ENCODE measurements at places on chromosomes 13 and 19.
A peak's percentile ranks its signal among the peaks of the same experiment; 100 is the strongest.

GRCh38 chr19:42155796-42156195, 23.6 kb upstream of the POU2F2 start:
- DNase-seq = no peak

DNA sequence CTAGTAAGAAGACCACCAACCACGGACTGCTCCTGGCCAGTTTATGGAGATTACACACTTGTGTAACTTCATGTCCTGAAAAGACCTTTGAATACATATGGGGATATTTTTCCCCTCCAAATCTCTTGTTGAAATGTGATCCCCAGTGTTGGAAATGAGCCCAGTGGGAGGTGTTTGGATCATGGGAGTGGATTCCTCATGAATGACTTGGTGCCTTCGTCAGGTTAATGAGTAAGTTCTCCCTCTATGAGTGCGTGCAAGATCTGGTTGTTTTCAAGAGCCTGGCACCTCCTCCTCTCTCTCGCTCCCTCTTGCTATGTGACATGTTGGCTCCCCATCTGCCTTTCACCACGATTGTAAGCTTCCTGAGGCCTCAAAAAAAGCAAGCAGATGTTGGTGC, 769.0 kb upstream of the SLITRK1 start:
- DNase-seq = no peak

DNA sequence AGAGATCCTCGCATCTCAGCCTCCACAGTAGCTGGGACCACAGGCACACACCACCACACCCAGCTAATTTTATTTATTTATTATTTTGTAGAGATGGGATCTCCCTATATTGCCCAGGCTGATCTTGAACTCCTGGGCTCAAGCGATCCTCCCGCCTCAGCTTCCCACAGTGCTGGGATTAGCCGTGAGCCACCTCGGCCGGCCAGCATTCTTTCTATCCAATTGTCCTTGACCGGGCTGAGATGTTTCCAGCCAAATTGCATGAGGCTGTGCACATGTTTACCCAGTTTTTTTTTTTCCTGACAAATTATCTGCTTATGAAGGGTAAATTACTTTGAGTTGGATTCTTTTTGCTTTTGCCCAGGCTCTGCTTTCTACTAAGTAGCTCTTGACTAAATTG, 28.2 kb downstream of the UNC13A start:
- DNase-seq = no peak

- DNase-seq = no peak
Measured at GRCh38 chr13:63381078-63381859, 1965.6 kb upstream of the PCDH20 start.

DNA sequence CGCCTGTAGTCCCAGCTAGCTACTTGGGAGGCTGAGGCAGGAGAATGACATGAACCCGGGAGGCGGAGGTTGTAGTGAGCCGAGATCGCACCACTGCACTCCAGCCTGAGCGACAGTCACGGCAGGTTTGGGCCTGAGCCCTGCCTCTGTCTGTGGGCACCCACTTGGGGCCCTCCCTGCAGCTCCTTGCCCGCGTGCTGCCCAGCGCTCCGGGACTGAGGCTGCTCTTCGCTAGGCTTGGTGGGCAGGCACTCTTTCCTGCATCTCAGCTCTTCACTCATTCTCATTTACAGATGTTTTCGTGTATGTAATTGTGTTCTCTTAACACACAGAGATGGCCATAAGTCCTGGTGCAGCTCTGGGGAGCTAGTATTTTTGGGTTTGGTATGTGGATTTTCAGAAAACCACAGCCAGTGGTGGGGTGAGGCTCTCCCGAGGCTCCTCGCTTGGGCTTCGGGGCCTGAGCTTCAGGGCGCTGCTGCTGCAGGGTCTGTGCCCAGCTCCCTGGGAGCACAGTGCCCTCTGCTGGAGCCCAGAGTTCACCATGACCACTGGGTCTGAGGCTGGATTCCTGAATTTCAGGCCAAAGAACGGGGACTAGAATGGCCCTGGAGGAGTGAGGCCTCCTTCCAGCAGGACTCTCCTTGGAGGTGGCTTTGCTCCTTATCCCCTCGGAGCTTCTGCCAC, 15.2 kb downstream of the UPF1 start:
- no peak for DNase-seq

GRCh38 chr13:99955107-99955746, 16.3 kb downstream of the ZIC5 start:
- no peak for DNase-seq

DNA sequence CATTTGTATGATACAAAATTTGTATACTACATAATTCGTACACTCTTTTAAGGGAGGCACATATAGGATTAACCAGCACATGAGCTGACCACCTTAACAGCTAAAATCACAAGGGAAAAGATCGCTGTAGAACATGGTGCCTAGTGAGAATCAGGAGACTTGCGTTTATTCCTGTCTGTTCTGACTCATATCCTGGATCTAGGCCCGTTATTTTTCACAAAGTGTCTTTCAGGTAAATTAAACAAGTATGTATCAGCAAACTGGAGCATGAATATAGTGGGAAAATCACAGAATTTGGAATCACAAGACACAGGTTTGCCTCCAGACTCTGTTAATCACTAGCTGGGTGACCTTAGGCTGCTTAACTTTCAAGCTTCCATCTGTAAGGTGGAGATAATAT, 47.5 kb upstream of the ESD start:
- no peak for DNase-seq

DNA sequence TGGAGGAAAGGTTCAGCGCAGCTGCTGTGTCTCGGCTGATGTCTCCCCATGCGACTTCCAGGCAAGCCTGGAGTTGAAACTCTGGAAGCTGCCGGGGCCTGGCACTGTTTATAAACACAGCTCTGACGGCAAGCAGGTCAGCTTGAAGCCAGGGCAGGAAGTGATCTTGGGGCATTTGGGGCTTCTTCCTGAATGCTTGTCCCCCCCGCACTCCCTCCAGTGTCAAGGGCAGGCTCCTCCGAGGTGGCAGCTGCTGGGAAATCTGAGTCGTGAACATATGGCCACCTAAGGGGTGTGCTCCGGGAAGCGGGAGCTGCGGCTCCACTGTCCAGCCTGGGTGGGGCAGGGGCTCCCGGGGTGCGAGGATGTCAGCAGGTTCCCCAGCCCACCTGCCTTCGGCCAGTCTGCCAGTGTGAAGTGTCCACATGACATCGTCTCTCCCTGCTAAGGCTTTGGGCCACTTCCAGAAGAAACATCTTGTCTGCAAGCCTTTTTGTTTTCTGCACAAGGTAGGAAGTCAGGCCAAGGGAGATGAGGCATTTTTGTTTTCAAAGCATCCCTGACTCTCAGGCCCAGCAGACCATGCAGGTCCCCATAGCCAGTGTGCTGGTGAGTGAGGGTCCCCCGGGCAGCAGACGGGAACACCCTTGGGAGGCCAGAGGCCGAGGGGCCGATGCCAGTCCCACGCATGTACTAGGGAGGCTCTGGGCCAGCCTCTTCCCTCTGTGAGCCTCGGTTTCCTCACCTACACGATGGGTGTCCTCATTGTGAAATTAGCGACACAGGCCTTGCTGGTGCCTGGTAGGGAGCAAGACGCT, 2.7 kb downstream of the PIAS4 start:
- no peak for DNase-seq

DNA sequence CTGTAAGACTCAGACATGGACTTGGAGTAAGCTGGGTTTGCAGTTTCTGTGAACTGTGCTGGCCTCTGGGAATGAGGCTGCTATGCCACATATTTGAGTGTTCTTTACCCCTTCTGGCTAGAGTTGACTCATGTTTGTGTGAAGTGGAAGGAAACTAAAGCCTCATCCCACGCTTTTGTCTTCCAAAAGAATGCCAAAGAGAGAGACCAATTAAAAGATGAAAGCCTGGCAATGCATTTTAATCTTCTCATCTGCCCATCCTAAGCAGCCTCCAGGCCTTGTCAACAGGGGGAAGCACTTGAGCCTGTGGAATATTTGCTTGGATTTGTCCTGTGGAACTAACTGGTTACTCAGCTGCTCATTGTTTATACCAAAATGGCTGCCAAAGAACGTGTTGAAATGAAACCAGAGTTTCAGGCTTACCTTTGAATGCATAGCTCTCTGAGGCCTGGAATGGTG, 49.1 kb downstream of the LMO7 start:
- DNase-seq = no peak

DNA sequence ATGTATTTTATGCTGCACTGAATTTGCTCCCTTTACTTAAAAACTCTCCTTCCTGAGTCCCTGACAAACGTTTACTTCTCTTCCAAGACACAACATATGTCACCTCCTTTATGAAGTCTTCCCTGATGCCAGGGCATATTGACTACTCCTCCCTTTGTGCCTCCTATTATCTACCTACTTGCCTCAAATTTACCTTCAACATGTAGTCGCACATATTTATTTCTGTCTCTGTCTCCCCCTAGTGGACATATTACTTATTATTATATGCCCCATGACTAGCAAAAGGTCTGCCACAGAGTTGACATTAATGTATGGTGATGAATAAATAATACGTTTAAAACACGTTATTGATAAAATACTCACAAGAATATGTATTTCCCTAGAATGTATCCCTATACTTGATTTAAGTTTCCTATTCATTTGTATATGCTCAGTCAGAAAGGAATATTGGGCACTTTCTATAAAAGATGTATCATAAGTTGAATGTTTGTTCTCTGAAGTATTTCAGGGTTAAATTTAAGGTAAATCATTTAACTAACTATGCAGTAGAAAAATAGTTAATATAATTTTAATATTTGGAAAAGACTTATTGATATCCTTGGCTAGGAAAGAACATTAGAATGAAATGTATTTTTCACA, 250.3 kb upstream of the ATXN8OS start:
- DNase-seq = no peak

GRCh38 chr19:5987077-5987818, 9.3 kb upstream of the RANBP3 start:
- DNase-seq = peak; percentile 46

DNA sequence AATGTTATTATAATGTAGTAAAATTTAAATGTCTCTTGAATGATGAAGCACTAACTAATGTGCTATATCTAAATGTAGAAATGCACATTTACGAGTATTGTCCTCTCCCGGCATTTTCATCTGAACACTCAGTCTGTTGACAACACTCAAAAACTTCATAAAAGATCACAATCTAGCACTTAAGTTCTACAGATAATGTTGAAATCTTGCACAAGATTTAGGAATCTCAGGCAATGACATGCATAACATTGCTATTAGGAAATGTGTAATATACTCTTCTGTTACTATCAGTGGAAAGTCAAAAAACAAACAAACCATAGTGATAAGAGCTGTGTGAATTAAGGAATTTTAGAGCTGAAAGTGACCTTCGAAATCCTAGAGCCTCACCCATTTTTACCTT, 37.5 kb upstream of the XPO4 start:
- DNase-seq = no peak

GRCh38 chr13:78758549-78758948, 99.6 kb upstream of the OBI1 start:
- DNase-seq = no peak

GRCh38 chr13:32042551-32042950, 11.0 kb downstream of the FRY start:
- DNase-seq = no peak

GRCh38 chr13:70720386-70720785, 612.1 kb upstream of the KLHL1 start:
- no peak for DNase-seq

- DNase-seq = no peak
Measured at GRCh38 chr13:70051531-70051930, 56.1 kb upstream of the ATXN8OS start.

- DNase-seq = no peak
Measured at GRCh38 chr19:18208098-18208951, 4.5 kb upstream of the RAB3A start.

DNA sequence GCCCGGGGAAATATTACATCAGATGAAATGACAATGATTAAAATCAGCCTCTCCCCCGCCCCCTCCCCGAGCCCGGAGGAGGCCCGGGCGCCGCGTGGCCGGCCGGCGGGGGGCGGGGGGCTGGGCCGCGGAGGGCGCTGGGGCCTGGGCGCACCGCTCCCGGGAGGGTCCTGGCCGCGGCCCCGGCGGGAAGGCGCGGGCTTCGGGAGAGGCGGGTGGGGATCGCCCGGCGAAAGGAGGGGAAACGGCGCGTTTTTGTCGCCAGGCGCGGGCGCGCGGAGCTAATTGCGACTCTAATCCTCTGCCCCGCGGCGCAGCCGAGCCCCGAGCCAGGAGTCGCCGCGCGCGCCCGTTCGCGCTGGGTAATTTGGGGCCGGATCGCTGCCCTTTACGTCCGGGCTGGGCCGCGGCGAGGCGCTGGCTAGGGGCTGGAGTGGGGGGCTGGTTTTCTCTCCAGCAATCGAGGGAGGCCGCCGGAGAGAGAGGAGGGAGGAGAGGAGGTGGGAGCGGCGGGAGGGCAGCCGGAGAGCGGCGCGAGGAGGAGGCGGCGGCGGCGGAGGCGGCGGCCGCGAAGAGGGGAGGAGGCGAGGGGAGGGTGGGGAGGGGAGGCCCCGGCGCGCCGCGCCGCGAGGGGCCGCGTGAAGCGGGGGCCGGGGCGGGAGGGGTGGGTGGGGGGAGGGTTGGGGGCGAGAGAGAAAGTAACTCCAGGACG, at the start of gene KCTD15:
Gene KCTD15 (plus strand): TSS at position 707 of the 712 bp plus-strand sequence. CDS start 3,585 bp downstream, outside the sequence.
- DNase-seq = no peak

DNA sequence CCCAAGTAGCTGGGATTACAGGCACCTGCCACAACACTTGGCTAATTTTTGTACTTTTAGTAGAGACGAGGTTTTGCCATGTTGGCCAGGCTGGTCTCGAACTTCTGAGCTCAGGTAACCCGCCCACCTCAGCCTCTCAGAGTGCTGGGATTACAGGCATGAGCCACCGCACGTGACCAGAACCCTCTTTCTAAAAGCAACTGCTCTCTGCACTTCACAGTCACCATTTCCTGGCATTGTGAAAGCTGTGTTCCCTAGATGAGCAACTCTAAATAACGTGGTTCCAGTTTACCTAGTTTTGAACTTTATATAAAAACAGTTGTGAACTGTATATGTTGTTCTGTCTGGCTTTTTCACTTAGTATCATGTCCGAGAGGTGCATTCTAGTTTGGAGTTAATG, 152.9 kb downstream of the SIPA1L3 start:
- DNase-seq = no peak

DNA sequence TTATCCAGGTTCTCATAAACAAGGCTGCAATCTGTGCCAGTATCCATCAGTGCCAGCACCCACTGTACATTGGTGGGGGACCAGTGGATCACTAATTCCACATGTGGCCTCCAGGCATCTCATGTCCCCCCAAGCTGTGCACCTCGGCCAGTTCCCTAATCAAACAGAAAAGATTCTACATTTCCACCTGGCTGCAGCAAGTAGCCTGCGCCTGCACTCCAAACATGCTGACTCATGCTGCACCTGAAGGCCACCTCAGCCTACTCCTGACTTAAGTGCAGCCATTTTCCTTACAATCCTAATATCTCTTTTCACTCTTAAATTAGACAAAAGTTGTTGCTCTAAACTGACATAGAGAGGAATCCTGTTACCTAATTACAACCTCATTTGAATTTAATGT, 729.4 kb upstream of the MIR17HG start:
- no peak for DNase-seq
